ENCODE measurements at places on chromosomes 1 and 21.

DNA sequence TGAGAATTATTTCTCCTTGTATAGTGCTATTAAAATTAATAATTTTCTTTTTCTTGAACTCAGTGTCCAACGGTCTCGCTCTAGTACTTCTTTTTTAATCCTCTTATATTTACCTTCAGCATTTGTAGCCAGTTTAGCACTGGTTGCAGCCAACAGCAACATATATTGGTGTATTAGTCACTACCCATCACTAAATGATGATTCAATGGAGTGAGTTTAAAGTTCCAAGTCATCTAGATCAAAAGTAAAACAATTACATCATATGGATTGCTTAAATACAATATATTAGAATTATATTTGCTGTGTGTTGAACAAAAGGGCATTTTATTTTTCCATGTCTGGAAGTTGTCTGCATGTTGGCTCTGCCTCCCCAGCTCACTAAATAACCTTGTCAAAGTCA, 591.8 kb downstream of the ADGRL2 start:
- no peak overlapping the region for H3K4me3 ChIP-seq
- DNase-seq, result no peak

- H3K4me3 ChIP-seq, result no peak overlapping the region
- H3K27ac ChIP-seq, result no peak overlapping the region
- H3K4me1 ChIP-seq, result peaks cover 5% of the 10 kb centered on the region
- H3K27me3 ChIP-seq, result no peaks in the 10 kb centered on the region
- peak; percentile 62 for DNase-seq
Measured at GRCh38 chr1:214660900-214661299, 57.9 kb downstream of the CENPF start.

DNA sequence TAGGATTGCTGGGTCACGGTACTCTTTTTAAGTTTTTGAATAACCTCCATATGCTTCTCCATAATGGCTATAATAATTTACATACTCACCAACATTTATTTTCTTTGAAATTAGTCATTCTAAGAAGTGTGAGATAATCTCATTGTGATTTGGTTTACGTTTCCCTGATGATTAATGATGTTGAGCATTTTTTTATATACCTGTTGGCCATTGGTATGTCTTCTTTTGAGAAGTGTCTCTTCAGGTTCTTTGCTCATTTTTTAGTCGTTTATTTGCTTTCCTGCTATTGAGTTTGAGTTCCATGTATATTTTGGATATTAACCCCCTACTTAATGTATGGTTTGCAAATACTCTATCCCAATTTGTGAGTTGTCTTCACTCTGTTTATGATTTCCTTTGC, 9.3 kb downstream of the RNF187 start:
- peaks cover 28% of the 10 kb centered on the region for H3K4me1 ChIP-seq
- no peak for DNase-seq
- H3K27me3 ChIP-seq, result no peaks in the 10 kb centered on the region
- H3K4me3 ChIP-seq, result no peak overlapping the region
- H3K27ac ChIP-seq, result no peak overlapping the region
- H3K36me3 ChIP-seq, result peaks cover 58% of the 10 kb centered on the region

DNA sequence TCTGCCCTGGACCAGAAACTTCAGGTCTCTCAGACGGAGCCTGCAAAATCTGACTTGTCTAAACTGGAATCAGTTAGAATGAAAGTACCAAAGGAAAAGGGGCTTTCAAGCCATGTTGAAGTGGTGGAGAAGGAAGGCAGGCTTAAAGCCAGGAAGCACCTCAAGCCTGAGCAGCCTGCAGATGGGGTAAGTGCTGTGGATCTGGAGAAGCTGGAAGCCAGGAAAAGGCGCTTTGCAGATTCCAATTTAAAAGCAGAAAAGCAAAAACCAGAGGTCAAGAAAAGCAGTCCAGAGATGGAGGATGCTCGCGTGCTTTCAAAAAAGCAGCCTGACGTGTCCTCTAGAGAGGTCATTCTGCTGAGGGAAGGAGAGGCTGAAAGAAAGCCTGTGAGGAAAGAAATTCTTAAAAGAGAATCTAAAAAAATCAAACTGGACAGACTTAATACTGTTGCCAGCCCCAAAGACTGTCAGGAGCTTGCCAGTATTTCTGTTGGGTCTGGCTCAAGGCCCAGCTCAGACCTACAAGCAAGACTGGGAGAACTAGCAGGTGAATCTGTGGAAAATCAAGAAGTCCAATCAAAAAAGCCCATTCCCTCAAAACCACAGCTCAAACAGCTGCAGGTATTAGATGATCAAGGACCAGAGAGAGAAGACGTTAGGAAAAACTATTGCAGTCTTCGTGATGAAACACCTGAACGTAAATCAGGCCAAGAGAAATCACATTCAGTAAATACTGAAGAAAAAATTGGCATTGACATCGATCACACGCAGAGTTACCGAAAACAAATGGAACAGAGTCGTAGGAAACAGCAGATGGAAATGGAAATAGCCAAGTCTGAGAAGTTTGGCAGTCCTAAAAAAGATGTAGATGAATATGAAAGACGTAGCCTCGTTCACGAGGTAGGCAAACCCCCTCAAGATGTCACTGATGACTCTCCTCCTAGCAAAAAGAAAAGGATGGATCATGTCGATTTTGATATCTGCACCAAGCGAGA, 46.6 kb downstream of the ZBTB17 start:
- no peak overlapping the region for H3K4me3 ChIP-seq
- peaks cover 78% of the 10 kb centered on the region for H3K36me3 ChIP-seq
- H3K4me1 ChIP-seq, result peaks cover 7% of the 10 kb centered on the region
- no peaks in the 10 kb centered on the region for H3K27me3 ChIP-seq
- no peak for DNase-seq
- peak overlapping the region; percentile 69 for H3K27ac ChIP-seq

DNA sequence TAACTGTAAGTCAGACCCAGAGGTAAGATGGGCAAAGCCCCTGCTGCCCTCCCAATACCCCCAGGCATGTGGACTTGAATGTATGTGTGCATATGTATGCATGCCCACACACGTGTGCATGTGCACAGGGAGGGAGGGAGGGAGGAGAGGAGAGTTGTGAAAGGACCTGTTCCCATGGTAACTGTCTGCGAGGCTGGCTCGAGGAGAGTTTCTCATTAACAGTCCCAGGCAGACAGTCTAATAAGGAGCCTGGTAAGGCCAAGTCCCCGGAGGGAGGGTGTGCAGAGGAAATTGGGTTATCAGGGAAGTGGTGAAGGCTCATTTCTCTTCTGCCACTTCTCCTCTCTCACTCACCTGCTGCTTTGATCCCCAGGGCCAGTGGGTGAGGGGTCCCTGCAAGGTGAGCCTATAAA, 74.9 kb downstream of the NFASC start:
- H3K27ac ChIP-seq, result no peak overlapping the region
- no peaks in the 10 kb centered on the region for H3K36me3 ChIP-seq
- DNase-seq, result no peak
- no peak overlapping the region for H3K4me3 ChIP-seq
- peaks cover 5% of the 10 kb centered on the region for H3K27me3 ChIP-seq
- no peaks in the 10 kb centered on the region for H3K4me1 ChIP-seq

DNA sequence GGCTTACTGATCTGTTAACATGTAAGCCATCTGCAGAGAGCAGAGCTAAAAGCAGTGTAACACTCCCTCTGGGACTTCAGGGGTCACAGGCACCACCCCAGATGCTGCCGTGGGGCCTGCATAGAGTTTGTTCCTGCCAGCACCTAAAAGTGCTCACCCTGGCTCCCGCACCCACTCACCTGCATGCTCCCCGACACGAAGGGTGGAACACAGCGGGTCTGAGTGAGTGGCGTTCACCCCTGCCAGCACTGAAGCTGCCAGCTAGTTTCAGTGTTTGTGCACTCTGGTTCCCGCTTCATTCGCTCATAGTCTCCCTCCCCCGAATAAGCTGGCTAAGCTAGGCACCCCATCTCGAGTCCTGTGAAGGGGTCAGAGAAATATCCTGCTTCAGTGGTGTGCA, 1681.0 kb downstream of the NCAM2 start:
- H3K27ac ChIP-seq, result no peak overlapping the region
- no peak for DNase-seq
- H3K36me3 ChIP-seq, result no peaks in the 10 kb centered on the region
- no peaks in the 10 kb centered on the region for H3K4me1 ChIP-seq
- H3K27me3 ChIP-seq, result no peaks in the 10 kb centered on the region

GRCh38 chr1:44103270-44104131, 15.1 kb upstream of the KLF17 start:
- H3K27me3 ChIP-seq, result peaks cover 12% of the 10 kb centered on the region
- H3K4me1 ChIP-seq, result no peaks in the 10 kb centered on the region
- H3K4me3 ChIP-seq, result no peak overlapping the region
- no peaks in the 10 kb centered on the region for H3K36me3 ChIP-seq
- no peak for DNase-seq
- H3K27ac ChIP-seq, result no peak overlapping the region

GRCh38 chr1:84152649-84153056, 8.6 kb downstream of the PRKACB start:
- H3K4me3 ChIP-seq, result no peak overlapping the region
- H3K4me1 ChIP-seq, result peaks cover 48% of the 10 kb centered on the region
- peaks cover 35% of the 10 kb centered on the region for H3K36me3 ChIP-seq
- DNase-seq, result no peak
- no peaks in the 10 kb centered on the region for H3K27me3 ChIP-seq

DNA sequence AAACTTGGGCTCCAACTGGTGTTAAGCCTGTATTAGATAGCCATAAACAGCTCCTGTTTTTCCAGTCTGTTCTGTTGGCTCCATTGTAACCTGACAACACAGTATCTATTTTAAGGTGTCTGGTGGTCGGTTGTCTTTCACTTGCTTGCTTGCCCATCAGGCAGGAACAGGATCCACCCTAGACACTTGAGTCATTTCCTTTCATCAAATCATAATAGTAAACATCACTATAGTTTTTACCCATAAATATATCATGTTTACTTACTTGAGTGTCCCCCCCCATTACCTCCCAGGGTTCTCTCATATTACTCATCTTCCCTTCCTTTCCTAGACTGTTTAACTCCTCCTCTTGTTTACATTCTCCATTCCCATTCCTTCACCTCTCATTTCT, 2.9 kb downstream of the DDI2 start:
- no peak for DNase-seq
- H3K4me3 ChIP-seq, result peak overlapping the region; percentile 27
- no peaks in the 10 kb centered on the region for H3K27me3 ChIP-seq
- peaks cover 21% of the 10 kb centered on the region for H3K36me3 ChIP-seq

- H3K27ac ChIP-seq, result no peak overlapping the region
- no peak overlapping the region for H3K4me3 ChIP-seq
- DNase-seq, result no peak
- no peaks in the 10 kb centered on the region for H3K36me3 ChIP-seq
- peaks cover 2% of the 10 kb centered on the region for H3K4me1 ChIP-seq
- no peaks in the 10 kb centered on the region for H3K27me3 ChIP-seq
Measured at GRCh38 chr1:246491551-246492053, 15.5 kb downstream of the SMYD3 start.

GRCh38 chr1:7117399-7118281, 332.4 kb downstream of the CAMTA1 start:
- no peaks in the 10 kb centered on the region for H3K27me3 ChIP-seq
- DNase-seq, result no peak
- H3K36me3 ChIP-seq, result no peaks in the 10 kb centered on the region
- no peaks in the 10 kb centered on the region for H3K4me1 ChIP-seq
- H3K27ac ChIP-seq, result no peak overlapping the region

DNA sequence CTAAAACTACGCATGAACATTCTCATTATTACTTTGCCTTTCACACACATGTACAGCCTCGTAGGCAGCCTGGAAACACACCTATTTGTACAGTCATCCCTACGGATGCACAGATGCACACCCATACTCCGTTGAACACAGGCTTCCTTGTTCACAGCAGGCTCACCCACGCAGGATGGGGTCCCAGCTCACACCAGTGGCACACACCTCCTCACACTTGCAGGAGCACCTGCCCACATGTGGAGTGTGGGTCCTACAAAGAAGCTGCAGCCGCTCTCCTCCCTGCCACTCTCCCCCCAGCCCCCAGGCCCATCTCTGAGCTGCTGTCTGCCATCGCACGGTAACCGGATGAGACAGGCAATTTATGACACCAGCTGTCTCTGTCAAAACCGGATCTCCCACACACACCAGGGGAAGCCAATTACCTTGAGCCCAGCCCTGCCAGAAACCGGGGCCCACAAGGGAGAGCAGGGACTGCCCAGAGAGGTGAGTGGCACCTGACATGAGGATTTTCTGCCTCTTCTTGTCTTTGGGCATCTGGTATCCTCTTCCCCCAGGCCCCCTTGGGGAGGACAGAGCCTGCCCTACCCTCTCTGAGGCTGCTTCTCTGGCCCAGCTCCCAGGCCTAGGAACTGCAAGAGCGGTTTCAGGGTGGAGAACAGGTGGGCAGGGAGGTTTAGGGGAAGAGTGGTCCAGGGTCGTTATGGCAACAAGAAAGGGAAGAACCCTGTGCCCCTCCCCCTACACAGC, 175.4 kb downstream of the IGSF21 start:
- H3K4me3 ChIP-seq, result no peak overlapping the region
- no peaks in the 10 kb centered on the region for H3K4me1 ChIP-seq
- peaks cover 4% of the 10 kb centered on the region for H3K27me3 ChIP-seq
- no peaks in the 10 kb centered on the region for H3K36me3 ChIP-seq

- H3K27me3 ChIP-seq, result peaks cover 2% of the 10 kb centered on the region
- no peak overlapping the region for H3K27ac ChIP-seq
- H3K36me3 ChIP-seq, result no peaks in the 10 kb centered on the region
- H3K4me1 ChIP-seq, result peaks cover 3% of the 10 kb centered on the region
Measured at GRCh38 chr1:119475866-119476439, 31.1 kb upstream of the HSD3B1 start.

- peak overlapping the region; percentile 81 for H3K27ac ChIP-seq
- H3K4me3 ChIP-seq, result no peak overlapping the region
- peaks cover 71% of the 10 kb centered on the region for H3K36me3 ChIP-seq
- H3K4me1 ChIP-seq, result peaks cover 24% of the 10 kb centered on the region
Measured at GRCh38 chr1:19179597-19180264, 30.3 kb downstream of the UBR4 start.

- no peak overlapping the region for H3K4me3 ChIP-seq
- H3K27ac ChIP-seq, result no peak overlapping the region
- H3K4me1 ChIP-seq, result peaks cover 16% of the 10 kb centered on the region
- H3K27me3 ChIP-seq, result peaks cover 26% of the 10 kb centered on the region
Measured at GRCh38 chr1:31755197-31755611, 8.9 kb downstream of the ADGRB2 start.

DNA sequence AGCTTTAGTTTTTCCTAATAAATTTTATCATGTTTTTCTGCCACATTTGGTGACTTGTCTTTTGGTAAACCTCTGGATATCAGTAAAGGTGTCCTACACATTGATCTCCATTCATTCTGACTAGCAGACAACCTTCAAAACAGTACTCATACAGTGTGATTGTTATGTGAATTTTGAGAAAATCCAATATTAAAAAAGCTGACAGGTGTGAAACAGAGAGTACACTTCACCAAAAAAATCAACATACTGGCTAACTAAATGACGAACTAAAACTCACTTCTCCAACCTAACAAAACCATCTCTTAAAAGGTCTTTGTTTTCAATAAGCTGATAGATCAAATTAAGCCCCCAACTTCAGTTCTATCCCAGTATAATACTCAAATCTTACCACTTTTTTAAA, 1.5 kb downstream of the FRRS1 start:
- H3K36me3 ChIP-seq, result no peaks in the 10 kb centered on the region
- H3K4me1 ChIP-seq, result peaks cover 6% of the 10 kb centered on the region
- peaks cover 43% of the 10 kb centered on the region for H3K27me3 ChIP-seq
- no peak overlapping the region for H3K4me3 ChIP-seq
- H3K27ac ChIP-seq, result no peak overlapping the region
- no peak for DNase-seq

Data from activated CD4-positive, alpha-beta T cell treated with anti-CD3 and anti-CD28 coated beads, Interleukin-2, amount 10 ng/mL, durations not matched to agents 24 days and 14 days (primary cell).